Posterior vena cava (tissue), 2 donors: ENCODE measurements at places on chromosomes 7 and 10. TPM values are rescaled to one million over a fixed set of nuclear protein-coding genes. Genes with fewer than 3 reads are reported as not detected.

The GNGT1 gene
- not detected for total RNA-seq

The HECW1 gene
- not detected for total RNA-seq

The CPN1 gene
- total RNA-seq = not detected

The ZNF804B gene
- not detected for total RNA-seq

The LRRN3 gene
- total RNA-seq = 1.3 TPM

The THNSL1 gene
- 2.1 TPM for total RNA-seq

The GHRHR gene
- not detected for total RNA-seq

The FRMD4A gene
- 41.6 TPM for total RNA-seq

The C10orf105 gene
- total RNA-seq = 0.23 TPM

The SRRM3 gene
- total RNA-seq = 5.2 TPM

The PON3 gene
- total RNA-seq = 0.90 TPM

The OR2A1 gene
- total RNA-seq = not detected

The SP4 gene
- total RNA-seq = 6.5 TPM

The NPFFR1 gene
- total RNA-seq = not detected

The PIK3CG gene
- total RNA-seq = 7.0 TPM

The XPNPEP1 gene
- total RNA-seq = 57.0 TPM

The HOXA11 gene
- total RNA-seq = 0.51 TPM

The SLIT1 gene
- total RNA-seq = 0.23 TPM

The SHLD2 gene
- total RNA-seq = 35.1 TPM

The FKBP6 gene
- total RNA-seq = not detected

The NUP205 gene
- 42.1 TPM for total RNA-seq

The ZP3 gene
- total RNA-seq = 21.5 TPM

The MSMB gene
- total RNA-seq = not detected

The SEPTIN14 gene
- not detected for total RNA-seq

The ZNF488 gene
- not detected for total RNA-seq

The VPS37D gene
- total RNA-seq = 1.2 TPM

The CYP3A5 gene
- total RNA-seq = 0.62 TPM

The OR13A1 gene
- total RNA-seq = not detected

The OR9A2 gene
- total RNA-seq = not detected

The IGF2BP3 gene
- total RNA-seq = 0.51 TPM

The OR9A4 gene
- not detected for total RNA-seq

The WNT2 gene
- total RNA-seq = 1.00 TPM

The SLC18A2 gene
- 2.7 TPM for total RNA-seq

The KLF14 gene
- total RNA-seq = 0.10 TPM

The ERVW-1 gene
- total RNA-seq = not detected

The POLR2J2 gene
- total RNA-seq = 5.2 TPM

The NRCAM gene
- 1.5 TPM for total RNA-seq

The TMEM26 gene
- total RNA-seq = 1.1 TPM

The LIPN gene
- 0.32 TPM for total RNA-seq

The GTPBP10 gene
- total RNA-seq = 22.0 TPM

The CD36 gene
- 120 TPM for total RNA-seq

The NACAD gene
- total RNA-seq = 10.4 TPM
